Activated naive CD8-positive, alpha-beta T cell treated with anti-CD3 and anti-CD28 coated beads, Interleukin-2, amount 50 U/mL, for 16 hours (primary cell): ENCODE measurements at places on chromosomes 1 and 21.

GRCh38 chr1:84504580-84505492 is 1.4 kb upstream of the SPATA1 start:
- DNase-seq = no peak

DNA sequence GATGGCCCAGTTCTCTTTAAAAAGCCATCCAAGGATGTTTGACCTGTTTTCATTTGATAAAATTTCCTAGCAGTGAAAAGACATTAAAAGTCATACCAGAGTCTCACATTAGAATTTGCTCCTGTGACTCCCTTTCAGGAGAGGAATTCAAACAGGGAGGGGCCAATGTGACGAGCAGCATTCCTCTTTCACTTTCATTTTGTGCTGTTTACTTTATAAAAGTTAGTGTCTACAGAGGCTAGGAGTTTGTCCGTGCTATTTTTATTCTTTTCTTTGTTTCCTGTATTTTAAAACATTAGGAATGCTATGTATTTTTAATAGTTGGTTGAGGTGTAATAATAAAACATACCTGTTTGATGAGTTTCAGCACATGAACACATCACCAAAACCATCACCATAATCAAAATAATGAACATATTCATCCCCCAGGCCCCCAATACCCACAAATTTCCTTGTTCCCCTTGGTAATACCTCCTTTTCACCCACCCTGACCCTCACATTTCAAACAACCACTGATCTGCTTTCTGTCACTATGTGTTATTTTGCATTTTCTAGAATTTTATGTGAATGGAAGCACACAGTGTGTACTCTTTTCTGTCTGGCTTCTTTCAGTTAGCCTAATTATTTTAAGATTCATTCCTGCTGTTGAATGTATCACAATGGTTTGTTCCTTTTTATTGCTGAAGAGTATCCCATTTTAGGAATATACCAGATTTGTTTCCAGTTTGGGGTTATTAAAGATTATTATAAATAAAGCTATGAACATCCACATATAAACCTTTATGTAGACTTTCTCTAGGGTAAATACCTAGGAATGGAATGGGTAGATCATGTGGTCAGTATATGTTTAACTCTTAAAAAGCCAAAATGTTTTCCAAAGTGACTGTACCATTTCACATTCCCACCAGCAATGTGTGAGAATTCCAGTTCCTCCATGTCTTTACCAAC is 129.5 kb downstream of the TENT5C start:
- no peak for DNase-seq

DNA sequence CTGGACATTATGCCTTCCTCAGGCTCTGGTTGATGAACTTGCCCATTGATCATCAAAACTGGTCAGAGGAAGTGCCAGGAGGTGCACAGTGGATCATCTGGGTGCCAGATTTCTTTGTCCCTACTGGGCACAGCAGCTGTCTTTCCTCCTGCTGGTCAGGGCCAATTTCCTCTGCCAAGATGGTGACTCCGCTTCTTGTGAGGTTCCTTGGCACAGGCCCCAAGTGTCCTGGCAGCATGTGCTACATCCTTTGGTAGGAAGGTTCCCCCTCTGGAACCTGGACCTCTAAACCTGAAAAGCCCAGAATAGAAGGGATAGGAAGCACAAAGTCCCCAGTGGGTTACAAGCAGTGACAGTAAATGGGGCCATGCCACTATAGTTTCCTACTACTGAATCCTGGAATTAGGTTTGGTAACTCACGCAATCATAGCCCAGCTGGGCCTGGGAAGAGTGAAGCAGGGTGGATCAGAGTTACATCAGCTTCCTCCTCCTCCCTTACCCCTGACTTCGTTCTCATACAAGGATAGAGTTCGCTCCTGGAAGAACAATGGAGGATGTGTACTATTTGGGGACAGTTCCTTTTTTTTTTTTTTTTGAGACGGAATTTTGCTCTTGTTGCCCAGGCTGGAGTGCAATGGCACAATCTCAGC is 147.1 kb downstream of the CNIH3 start:
- DNase-seq = no peak

DNA sequence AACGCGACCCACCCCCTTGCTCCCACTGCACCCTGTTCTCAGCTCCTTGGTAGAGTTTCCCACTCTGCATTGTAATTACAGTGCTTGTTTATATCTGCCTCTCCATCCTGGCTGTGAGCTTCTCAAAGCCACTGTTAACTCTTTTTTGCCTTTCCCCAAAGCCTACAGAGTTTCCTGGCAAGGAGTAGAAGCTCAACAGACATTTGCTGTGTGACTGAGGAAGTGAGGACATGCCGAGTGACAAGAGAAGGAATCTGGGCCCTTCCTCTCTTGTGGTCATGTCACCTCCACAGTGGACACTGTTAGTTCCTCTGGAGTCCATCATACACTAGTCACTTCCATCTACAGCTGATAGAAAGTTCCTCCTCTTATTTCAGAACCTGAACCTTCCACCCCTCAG is 6.1 kb upstream of the IGSF8 start:
- no peak for DNase-seq

GRCh38 chr1:248778906-248779305 is 23.3 kb upstream of the LYPD8 start:
- no peak for DNase-seq
